Mesendoderm (in vitro differentiated cells): ENCODE measurements at places on chromosomes 11 and 22.

DNA sequence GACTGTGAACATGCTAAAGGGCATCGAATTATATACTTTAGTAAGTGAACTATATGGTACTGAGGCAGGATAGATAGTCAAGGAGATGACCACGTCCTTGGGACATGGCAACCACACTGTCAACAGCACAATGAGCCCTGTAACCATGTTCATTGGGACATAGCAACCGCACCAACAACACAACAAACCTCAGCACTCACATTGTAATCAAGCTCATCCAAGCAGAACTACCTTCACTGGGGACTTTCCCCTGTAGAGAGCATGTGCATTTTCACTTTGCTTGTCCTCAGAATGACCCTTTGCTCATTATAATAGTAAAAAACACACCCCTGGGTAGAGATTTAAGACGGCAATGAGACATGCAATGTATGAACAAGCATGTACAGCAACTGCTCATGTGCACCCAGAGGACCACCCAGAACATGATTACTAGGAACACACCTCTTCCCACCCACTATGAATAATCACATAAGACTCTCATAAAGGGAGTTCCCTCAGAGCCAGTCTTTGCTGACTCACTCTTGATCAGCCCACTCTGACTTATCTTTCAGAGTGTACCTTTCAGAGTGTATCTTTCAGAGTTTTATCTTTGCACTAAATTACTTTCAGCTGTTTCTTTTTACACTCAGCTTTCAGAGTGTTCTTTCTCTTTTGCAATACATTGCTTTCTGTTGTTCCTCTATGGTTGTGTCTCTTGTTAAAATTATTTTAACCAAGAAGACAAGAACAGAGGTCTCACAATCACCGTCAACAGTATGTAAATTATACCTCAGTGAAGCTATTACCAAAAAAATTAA is 4.1 kb upstream of the PLAAT2 start:
- peak; percentile 89 for DNase-seq

DNA sequence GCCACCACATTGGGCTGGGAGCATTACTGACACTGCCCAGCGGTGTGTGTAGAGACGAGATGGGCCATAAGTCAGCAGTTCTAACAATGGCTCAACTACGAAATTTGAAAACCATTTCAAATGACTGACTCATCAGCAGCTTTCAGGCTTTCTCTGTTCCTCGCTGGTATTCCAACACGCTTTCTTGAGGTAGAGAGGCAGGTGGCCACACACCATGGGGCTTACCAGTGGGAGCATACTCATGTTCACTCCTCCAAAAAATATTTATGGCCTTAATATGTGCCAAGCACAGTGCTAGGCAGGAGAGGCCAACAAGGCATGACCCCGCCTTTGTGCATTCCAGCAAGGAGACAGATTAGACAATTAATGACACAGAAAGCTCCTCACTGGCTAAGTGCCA is 20.3 kb downstream of the ARFGAP2 start:
- no peak for DNase-seq

GRCh38 chr11:66279092-66279734 is 1.2 kb downstream of the CNIH2 start:
- peak; percentile 56 for DNase-seq

- peak; percentile 86 for DNase-seq
These were observed 1.4 kb downstream of the OTOG start for GRCh38 chr11:17548444-17548843.

GRCh38 chr11:18013790-18014507 is 1.1 kb upstream of the SERGEF start:
- peak; percentile 67 for DNase-seq

GRCh38 chr11:96338910-96339705 is 3.9 kb downstream of the MAML2 start:
- DNase-seq = peak; percentile 52

DNA sequence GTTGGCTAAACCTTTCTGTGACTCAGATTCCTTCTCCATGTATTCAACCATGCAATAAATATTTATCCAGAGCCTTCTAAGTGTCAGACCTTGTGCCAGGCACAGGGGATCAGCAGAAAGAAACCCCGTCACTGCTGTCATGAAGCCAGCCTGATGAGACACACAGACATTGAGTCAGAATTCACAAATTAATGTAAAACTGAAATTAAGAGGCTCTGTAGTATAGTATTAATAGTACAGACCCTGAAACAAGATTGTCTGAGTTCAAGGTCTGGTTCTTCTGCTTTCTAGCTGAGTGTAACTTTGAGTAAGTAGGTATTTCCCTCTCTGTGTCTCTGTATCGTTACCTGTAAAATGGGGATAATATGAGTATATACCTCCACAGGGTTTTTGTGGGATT is 46.9 kb downstream of the ME3 start:
- DNase-seq = no peak

DNA sequence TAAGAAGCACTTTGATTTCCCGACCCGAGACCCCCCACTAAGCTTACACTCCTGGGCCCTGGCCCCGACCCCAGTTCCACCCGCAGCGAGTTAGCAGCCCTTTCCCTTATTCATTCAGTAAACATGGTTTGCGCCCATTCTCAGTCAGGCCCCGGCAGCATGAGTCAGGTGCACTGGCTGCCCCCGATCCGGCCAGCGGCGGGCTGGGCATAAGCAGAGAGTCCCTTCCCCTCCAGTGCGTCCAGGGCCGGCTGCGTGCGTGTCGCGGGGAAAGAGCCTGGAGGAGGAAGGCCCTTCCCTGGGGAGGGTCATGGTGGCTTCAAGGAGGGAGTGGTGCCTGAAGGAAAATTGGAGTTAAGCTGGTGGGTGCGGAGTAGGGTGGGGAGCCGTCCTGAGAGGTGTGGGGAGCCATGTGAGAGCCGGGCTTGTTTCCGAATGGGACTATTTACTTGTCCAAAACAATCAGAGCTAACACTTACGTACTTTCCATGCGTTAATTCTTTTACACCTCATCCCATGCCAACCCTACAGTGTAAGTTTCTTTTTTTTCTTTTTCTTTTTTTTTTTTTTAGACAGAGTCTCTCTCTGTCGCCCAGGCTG is 657 bp downstream of the IGHMBP2 start:
- DNase-seq = no peak

DNA sequence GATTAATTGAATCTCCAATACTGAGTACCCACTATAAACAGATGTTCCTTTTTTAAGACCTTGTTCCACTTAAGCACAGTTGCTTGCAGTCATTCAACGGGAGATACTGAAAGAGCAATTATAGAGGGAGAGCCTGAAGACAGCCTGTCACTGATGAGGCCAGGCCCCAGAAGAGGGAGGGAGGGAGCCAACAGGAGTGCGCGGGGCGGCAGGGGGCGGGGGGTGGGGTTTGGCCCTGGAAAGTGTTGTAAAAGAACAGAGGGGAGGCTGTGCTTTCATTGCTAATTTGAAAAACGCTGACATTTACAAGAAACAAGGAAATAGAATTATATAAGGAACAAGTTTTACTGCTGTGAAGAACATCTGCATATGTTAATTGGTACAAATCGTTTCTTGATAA is 53.1 kb downstream of the MAP6 start:
- no peak for DNase-seq

- DNase-seq = peak; percentile 76
These were observed 102.5 kb downstream of the TIMP3 start for GRCh38 chr22:32904044-32904443.

DNA sequence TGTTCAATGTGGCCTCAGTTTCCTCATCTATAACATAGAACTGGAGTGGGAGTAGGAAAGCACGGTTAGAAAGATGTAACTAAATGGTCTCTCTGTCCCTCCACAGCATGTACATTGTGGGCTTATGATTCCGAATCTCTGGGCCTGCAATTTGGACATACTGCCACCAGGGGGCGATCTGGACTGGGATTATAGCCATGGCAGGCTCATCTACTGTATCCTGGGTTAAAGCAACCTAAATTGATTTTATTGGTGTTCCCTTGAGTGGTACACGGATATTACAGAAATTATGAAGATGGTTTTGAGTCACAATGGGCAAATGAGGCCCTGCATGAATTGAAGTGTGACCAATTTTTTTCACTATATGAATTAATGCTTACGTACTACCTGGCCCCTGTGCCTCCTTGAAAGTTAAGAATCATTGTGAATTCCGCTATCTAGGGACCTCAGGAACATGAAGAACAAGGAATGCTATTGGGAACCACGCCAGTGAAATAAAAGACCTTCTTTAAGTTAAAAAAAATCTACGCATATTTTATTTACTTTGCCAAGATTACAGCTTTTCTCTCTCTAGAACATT is 32.9 kb downstream of the TST start:
- peak; percentile 45 for DNase-seq

- DNase-seq = peak; percentile 50
These were observed at the start of gene LAYN for GRCh38 chr11:111540114-111540936. TSS of gene LAYN (plus strand) at chr11:111540720. CDS start at chr11:111540844, 124 bp downstream.

- DNase-seq = peak; percentile 96
These were observed 10.8 kb downstream of the ARAP1 start for GRCh38 chr11:72741429-72741833.

DNA sequence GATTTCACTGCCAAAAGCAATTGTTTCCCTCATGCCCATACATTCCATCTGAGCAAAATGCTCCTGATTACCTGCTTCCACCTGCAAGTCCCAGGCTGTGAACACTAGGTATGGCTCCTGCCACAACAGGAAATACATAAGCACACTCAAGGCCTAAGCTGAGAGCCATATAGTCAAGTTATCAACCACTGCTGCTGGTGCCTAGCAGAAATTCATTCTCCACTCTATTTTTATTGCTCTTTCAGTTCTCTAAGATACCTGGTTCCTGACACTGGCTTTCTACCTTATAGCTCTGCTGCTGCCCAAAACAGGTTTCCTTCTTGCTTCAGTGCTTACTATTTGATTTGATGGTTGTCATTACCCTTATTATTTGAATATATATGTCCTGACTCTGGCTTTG is 31.6 kb downstream of the SLC36A4 start:
- DNase-seq = no peak

DNA sequence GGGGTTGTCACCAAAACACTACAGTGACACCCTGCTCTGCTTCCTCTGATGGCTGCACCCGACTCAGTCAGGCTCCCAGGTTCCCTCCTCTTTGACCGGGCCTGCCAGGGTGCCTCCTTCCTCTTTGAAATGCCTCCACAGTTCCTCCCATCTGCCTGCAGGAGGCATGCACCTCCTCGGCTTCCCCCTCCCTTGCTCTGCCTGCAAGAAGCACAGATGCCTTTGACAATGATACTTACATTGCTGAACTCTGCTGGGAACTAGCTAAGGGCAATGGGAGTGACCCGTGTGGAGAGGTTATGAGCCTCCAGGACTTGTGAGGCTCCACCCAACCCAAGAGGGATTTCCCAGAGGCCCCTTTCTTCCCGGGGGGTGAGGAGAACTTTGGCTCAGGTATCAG is 674.1 kb downstream of the OPCML start:
- DNase-seq = peak; percentile 91

DNA sequence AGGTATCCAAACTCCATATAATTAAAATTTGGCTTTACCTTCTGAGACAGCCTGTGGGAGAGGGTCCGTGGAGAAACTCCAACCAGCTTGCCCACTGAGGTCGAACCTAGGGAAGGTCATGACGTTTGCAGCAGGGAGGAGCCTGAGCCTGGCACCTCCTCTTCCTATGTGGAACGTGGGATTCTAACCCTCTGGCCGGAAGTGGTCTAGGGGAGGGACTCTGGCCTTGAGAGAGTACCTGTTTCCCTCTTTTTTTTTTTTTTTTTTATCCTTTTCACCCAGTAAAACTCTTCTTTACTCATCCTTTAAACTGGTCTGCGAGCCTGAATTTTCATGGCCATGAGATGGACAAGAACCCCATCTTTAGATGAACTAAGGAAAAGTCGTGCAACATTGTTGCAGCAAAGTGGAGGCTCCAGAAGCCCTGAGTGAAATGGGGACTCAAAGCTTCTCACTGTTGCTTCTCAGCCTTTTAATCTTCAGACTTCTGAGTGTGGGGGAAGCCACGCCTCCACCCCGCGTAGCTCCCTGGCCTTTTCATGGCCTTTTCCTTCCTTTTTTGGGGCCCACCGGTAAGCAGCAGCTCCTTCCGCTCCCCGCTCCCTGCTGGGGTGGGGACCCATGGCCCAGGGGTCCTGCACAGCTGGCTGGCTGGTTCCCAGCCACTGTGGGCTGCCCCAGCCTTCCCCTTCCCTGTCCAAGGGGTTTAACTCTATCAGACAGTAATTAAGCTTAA is 1359.9 kb downstream of the LRRC4C start:
- DNase-seq = no peak

DNA sequence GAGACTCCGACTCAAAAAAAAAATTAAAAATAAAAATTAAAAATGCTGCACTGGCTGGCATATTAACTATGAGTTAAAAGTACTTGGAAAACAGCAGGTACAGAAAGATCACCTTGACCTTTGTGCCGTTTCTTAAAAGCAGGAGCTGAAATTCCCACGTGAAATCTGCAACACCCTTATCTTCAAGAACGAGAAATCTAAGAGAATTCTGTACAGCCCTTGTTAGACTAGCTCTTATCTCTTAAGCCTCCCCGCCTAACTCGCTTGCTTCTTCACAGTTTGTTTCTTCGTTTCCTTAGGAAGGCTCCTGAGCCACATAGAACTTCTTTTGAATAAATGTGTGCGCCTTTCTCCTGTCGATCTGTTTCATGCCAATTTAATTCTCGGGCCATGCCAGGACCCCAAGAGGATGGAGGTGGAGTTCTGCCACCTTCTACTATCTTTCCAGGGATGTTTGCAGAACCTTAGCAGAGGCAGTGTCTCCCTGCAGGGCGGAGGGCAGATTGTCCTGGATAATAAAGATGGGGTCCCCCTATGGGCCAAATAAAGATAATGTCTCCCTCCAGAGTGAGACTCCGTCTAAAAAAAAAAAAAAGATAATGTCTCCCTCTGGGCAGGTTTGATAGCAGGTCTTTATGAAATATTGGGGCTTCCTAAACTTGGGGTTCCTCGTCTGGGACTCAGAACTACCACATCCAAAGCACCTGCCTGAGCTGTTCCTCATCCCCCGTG is 27.4 kb upstream of the SYT8 start:
- no peak for DNase-seq

- DNase-seq = no peak
These were observed 13.8 kb upstream of the PVALB start for GRCh38 chr22:36830601-36831000.

DNA sequence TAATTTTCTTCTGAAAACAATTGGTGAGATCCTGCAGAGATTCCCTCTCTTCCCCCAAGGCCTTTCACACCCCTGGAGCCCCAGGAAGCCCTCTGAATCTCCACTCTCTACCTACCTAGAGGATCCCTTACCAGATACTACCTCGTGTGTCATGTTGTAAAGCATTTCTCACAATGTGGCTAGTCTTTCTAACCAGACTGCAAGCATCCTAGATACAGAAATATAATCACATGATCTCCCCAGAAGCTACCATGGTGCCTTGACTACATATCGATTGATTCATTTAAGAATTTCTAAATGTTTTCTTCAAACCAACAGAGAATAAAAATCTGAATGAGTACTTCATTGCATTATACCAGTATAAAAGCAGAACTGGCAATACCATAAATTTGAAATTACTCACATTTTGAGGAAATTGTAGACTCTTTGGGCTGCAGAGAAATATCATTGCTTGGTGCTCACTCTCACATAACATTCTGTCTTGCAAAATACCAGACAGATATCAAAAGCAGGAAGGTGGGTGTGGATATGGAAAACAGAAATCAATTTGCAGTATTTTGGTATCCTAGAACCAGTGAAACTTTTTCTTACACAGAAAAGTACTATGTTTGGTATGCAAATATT is 113.5 kb downstream of the MAML2 start:
- peak; percentile 65 for DNase-seq
